Brain microvascular endothelial cell (primary cell): ENCODE measurements at places on chromosomes 16 and 17.

GRCh38 chr16:85123891-85124635 is 11.8 kb upstream of the CIBAR2 start:
- peak; percentile 73 for DNase-seq

- DNase-seq, result no peak
These were observed 199.9 kb downstream of the LGALS9B start for GRCh38 chr17:20267459-20267842.

- no peak for DNase-seq
These were observed 13.7 kb downstream of the CANT1 start for GRCh38 chr17:78995761-78996451.

GRCh38 chr16:30603945-30604315 is 6.3 kb downstream of the ZNF689 start:
- DNase-seq, result no peak

DNA sequence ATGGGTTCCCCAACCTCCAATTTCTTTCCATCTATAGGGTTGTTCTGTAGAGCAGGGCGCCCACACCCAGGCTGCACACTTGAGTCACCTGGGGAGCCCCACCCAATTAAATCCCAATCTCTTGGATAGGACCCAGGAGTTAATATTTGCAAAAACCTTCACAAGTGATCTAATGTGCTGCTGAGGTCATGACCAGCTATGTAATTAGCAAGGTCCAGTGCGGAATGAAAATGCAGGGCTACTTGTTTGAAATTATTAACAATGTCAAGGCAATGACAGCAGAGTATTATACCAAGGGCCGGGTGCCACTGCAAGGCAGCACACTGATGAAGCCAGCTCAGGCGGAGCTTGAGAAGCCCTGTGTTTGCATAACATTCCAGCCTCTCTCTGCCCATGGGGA is 302.7 kb downstream of the MAF start:
- DNase-seq, result no peak

- peak; percentile 20 for DNase-seq
These were observed 7.2 kb upstream of the MYCBPAP start for GRCh38 chr17:50501054-50501453.

- DNase-seq, result no peak
These were observed 16.6 kb upstream of the ALDH3A2 start for GRCh38 chr17:19631905-19632304.
